ENCODE measurements at places on chromosomes 6 and 20. TPM values are rescaled to one million over a fixed set of nuclear protein-coding genes. Genes with fewer than 3 reads are reported as not detected.

The NFATC2 gene
- total RNA-seq, result 13.3 TPM

DNA sequence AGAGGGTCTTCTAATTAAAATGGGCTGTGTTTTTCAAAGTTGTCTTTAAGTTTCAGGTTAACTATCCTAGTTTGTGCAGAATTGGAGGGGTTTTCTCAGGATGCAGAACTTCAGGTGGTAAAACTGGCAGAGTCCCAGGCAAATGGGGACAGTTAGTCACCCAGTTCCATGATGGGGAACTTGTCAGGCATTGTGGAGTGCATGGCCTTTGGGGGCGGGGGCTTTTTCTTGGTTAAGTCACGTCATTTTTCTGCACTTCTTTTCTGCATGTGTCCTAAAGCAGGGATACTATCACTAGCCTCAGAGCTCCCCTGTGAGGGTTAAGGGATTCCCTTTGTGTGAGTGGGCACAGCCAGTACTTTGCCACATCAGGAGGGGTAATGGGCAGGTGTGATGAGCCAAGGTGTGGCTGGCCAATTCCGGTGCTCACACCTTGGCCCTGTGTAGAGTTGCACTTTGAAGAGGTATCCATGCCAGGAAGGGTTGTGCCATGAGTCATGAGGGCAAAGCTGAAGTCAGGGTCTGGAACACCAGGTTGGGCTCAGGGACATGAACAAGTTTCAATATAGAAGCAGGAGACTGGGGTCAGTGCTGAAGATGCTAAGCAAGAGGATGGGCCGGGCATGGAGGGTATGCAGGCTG is 126.0 kb upstream of the RREB1 start:
- no peak for DNase-seq

GRCh38 chr6:33622456-33623431 is 1.6 kb downstream of the ITPR3 start:
- peak; percentile 40 for DNase-seq

- DNase-seq, result no peak
These were observed 110.9 kb downstream of the SMLR1 start for GRCh38 chr6:130937942-130938604.

The HAO1 gene
- total RNA-seq, result not detected

DNA sequence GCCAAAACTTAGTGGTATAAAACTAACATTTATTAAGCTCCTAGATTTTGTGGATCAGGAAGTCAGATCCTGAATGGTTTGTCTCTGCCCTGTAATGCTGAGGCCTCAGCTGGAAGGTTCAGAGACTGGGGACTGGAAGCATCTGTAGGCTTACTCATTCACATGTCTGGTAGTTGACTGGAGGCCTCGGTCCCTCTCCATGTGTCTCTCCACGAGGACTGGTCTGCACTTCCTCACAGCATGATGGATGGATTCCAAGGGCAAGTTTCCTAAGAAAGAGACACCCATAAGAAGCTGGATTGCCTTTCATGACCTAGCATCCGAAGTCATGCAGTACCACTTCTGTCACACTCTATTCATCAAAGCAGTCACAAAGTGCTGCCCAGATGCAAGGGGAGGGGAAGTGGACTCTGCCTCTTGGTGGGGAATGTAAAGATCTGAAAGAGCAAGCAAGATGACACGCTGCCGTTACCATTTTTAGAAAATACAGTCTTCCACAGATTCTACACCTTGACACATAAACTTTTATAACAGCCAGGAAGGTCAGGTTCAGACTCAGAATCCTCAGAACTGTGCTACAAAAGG is 17.2 kb upstream of the MDGA1 start:
- DNase-seq, result no peak

- DNase-seq, result no peak
These were observed 218.2 kb upstream of the SNX9 start for GRCh38 chr6:157604816-157605215.

DNA sequence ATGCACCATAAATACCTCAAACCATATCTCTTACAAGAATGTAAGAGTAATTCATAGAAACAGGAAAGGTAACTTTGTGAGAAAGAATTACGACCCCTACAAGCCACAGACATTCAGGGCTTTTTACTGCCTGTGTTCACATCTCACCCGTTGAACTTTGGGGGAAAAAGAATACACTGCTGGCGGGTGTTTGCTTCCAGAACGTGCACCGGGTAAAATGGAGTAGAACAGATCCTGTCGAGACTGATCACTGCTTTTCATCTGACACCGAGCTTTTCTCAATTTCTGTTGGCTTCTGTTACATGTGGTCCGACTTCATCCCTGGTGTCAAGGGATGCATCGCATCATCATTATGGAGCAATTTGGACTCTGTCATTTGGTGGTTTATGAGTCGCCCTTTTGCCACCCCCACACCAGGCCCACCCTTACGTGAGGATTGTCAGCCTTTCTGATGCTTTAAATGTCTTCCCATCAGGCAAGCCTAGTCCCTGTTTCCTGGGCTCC is 219.2 kb upstream of the ZFP64 start:
- DNase-seq, result no peak

DNA sequence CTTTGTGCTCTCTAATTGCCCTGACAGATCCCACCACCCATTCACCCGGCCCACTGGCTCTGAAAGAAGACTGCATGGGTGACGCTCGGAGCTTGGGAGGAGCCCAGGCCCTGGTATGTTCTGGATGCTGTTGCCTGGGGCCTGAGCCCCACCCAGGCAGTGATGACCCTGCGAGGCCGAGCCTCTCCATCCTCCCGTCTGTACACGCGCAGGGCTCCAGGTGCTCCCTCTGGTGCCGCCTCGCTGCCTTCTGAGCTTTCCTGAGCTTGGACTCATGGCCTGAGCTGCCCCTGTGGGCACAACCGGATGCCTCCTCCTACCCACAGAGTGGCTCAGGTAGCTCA is 61.2 kb downstream of the STK35 start:
- no peak for DNase-seq

The SIRPG gene
- 0.19 TPM for total RNA-seq

The ULBP2 gene
- 0.31 TPM for total RNA-seq

DNA sequence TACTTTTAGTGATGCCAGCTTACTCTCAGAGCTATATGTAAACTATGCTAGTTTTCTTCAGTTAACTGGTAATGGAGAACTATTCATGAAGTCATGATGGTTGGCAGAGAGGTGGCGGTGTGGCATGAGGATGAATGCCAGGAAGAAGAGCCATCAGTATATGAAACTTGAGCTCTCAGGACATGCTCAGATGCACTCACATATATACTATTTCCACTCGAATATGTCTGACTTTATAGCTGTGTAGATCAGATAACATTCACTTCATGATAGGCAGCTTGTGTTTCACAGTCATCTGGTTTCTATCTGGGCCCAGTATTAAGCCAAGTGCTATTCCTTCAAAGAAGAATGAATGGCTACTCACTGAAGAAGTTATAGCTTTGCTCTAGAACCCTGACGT is 46.2 kb upstream of the CEP85L start:
- DNase-seq, result no peak

GRCh38 chr6:1285956-1286355 is 25.9 kb upstream of the FOXQ1 start:
- DNase-seq, result no peak

DNA sequence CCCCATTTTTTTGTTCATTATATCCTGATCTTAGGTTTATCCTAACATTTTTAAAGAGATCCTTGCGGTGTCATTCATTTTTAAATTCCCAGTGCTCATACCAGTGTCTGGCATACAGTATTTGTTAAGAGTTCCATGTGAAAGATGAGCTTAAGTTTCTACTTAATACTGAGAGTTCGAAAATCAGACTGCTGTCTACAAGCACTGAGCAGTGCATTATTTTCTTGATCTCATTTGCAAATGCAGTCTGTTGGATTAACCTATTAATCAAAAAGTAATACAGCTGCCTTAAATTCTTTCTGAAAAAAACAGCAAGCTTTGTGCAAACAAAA is 663 bp downstream of the COQ3 start:
- DNase-seq, result no peak

The AGPAT4 gene
- 5.1 TPM for total RNA-seq

DNA sequence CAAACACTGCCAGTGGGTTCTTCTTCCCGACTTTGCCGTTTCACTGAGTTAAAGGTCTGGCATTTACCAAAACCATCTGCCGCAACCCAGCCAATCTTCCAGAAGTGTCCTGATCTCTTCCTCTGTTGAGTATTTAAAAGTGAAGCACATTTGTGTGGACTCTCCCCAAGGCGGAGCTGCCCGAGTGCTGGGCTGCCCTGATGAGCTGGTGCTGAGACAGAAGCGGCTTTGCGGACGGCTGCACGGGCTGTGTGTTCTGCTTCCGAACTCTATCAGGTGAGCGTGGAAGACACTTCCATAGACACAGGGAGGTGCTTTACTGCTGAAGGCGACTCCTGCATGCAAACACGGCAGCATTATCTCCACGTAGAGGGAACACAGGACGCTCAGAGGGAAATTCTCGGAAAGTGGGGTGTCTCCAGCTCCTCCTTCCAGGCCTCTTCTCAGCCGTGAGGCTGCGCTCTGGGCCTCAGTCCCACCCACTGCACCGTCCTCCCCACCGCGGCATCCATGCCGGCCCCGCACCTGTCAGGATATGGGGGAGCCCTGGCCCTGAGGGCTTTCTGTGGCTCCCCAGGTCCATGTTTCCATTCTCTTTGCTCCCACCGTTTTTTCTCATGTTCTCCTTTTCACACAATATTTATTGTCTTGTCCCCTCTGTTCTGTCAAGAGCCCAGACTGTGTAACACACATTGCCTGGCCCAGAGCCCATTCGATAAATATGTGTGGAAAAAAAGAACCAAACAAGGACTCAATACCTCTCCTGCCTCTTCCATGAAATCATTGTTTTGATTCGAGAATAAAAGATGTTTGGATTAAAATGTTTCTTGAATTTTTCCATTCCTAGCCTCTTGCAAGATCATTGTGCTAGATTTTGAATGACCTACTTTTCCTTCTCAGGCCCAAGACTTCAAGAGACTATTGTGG is 205.1 kb downstream of the DLL1 start:
- DNase-seq, result no peak

DNA sequence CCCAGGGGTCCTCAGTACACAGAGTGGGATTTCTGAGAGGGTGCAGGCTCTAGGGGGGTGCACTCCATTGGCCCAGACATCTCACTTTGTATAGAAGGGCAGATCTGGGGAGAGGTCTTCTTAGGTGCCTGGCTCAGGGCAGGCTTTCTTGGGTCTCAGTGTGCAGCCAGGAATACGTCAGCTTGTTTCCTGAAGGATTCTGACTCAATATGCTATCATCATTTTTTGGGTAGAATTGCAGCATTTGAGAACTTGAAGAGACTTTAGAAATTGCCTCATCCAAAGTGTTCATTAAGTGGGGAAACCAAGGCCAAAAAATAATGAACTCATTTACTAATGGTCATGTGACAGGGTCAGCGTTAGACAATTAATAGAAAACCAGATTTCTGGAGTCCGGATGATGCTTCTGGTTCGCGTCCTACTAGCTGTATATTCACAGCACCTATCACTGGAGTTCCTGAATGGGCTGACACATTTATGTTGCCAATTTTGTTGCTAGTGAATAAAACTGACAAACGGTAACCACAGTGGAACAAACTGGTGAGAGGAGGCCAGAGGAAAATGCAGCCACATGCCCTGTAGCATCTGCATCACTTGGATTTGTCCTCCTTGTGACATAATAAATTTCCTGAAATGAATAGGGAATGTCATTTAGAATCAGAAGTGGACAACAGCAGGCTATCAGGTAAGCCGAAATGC is 238.9 kb downstream of the TBC1D7 start:
- DNase-seq, result no peak

- DNase-seq, result no peak
These were observed 97.4 kb downstream of the SNX5 start for GRCh38 chr20:17871181-17871580.

The HELZ2 gene
- 29.5 TPM for total RNA-seq

The CPNE1 gene
- 82.7 TPM for total RNA-seq

DNA sequence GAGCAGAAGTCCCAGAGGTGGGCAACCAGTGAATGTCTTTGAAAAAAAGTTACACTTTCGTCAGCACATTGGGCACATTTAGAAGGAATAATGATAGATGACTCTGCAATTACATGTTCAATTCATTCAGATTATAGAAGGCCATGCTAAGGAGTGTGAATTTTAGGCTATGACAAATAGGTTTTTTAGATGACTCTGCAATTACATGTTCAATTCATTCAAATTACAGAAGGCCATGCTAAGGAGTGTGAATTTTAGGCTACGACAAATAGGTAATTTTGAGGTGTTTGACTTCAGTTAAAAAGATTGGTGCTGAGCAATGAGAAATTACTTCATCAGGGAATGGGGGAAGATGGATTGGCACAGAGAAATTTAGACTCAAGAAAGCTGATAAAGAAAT is 744.9 kb upstream of the MMS22L start:
- DNase-seq, result no peak

DNA sequence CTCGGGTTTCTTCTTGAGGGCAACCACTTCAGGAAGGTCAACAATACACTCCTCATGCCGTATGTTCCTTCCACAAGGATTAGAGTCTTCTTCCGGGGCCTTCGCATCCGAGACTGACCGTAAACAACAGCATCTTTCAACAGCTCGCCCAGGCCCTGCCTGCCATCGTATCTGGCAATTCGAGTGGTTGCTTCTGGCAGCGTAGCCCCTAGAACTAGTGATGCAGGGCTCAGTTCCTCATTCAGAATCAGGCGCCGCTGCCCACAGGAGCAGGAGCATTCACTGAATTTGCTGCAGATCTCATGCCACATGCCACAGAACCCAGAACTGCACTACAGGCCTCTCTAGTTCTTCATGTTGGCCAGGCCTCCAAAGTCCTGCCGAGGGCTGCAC is 59.0 kb upstream of the AFDN start:
- no peak for DNase-seq

DNA sequence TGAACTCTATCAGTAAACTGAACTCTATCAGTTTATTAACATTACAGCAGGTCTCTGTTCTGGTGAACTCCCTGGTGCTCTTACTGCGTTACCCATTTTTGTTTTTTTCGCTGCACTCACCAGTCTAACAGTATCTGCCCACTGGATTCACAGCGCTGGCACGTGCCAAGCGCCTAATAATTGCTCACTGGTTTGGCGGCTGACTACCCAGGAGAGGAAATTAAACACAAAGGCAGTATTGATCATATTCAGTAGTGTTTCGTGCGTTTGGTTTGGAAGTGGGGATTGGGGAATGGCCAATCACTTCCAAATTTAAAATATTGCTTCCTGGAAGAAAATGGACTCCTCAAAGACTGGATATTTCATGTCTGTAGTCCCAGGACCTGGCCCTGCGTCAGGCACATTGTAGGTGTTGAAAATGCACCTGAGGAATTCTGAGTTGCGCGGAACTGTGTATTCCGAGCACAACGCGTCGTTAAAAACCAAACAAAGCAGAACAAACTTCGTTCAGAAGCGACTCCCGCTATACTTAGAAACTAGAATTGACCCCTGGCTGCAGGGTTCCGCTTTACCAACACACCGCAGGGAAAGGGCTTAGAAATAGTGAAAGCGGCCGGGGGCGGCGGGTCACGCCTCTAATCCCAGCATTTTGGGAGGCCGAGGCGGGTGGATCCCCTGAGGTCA is 1.1 kb upstream of the RPS12 start:
- DNase-seq, result peak; percentile 40

DNA sequence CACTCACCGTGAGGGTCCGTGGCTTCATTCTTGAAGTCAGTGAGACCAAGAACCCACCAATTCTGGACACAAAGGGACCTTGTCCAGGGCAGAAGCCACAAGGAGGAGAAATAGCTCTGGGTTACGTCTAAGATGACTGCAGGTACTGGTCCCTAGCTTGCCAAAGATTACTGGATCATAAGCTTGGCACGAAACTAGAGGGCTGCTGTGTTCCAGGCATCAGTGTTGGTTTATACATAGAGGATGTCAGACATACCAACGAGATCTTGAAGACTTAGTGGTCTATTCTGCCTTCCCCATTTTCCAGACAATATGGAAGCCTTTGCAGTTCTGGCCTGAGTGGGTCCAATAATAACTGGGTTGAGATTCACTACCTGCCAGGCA is 175.7 kb downstream of the TBX18 start:
- no peak for DNase-seq

- no peak for DNase-seq
These were observed 585.3 kb upstream of the ARID1B start for GRCh38 chr6:156191895-156192294.

The ACTL10 gene
- 0.29 TPM for total RNA-seq

All from right cardiac atrium (tissue), 5 donors.